ENCODE measurements at places on chromosomes 2 and 18. TPM values are rescaled to one million over a fixed set of nuclear protein-coding genes. Genes with fewer than 3 reads are reported as not detected.

Gene CRYGB
- 0.30 TPM for polyA plus RNA-seq

DNA sequence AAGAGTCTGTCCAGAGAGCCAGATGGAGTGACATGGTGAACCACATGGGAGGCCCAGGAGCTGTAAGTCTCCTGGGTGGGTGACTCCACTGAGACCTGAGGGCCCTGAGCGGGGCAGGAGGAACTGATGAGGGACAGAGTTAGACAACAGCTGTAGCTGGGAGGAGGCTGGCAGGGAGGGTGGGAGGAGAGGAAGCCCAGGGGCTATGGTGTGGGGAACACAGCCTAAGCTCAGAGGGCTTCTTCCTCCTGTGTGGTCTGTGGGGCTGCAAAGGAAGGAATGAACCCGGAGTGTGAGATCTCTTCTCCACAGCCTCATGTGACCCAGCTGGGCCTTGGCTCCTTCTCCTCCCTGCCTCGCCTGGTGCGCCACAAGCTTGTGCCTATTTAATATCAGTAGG is 395.6 kb upstream of the HS6ST1 start:
- no peaks in the 10 kb centered on the region for H3K27me3 ChIP-seq
- no peak overlapping the region for H3K4me3 ChIP-seq
- no peaks in the 10 kb centered on the region for H3K4me1 ChIP-seq
- H3K36me3 ChIP-seq: no peaks in the 10 kb centered on the region
- H3K27ac ChIP-seq: no peak overlapping the region

DNA sequence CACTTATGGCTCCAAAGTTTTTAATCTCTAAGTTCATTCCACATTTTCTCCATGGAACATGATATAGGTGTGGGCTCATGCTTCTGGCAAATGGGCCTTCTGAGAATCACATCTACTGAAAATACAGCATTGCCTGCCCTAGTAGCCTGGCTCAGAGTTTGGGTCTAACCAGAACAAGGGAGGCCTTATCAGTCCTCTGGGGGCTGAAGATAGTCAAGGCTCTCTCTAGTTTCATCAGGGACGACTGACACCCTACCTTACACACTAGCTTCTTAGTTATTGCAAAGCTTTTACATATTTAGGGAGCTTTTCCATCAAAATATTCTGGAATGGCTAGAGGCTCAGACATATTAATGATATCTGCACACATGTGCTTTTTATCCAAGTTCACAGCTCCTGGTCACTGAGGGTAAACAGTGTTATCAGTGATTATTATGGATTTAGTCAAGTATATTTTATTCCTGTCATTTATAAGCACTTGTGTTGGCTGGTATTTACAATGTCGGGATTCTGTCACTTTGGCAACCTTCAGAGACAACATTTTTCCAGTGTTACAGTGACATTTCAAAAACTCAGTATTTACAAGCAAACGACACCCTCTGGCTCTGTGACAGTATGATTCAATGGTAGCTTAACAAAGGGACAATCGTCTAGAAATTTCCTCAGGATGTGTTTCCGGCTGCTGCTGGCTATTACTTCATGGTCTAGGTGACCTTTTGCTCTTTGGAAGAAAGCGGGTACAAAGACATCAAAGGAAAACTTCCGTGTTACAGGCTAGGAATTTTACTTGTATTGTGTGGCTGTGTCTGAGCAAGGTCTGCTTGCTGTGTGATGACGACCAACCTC is 200.6 kb downstream of the TCF4 start:
- H3K36me3 ChIP-seq: peaks cover 10% of the 10 kb centered on the region
- H3K27ac ChIP-seq: no peak overlapping the region
- H3K4me1 ChIP-seq: peaks cover 2% of the 10 kb centered on the region
- H3K4me3 ChIP-seq: no peak overlapping the region
- no peaks in the 10 kb centered on the region for H3K27me3 ChIP-seq

DNA sequence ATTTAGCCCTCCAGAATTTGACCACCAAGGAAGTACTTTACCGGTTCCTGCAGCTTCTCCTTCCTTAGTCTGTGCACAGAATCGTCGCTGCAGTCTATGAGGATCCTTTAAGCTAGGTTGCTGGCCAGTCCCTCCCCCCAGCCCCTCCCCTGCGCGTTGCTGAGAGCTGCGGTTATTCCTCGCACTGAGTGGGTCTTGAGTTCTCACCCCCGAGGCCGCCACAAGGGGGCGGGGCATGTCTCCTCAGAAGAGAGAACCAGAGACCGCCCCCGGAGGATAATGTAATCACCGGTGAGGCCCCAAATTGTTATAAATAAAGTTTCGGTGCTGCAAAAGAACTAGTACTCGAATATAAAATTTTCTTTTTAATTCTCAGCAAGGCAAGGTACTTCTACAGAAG is 1184.9 kb upstream of the CDH2 start:
- peak; percentile 76 for DNase-seq
- no peaks in the 10 kb centered on the region for H3K27me3 ChIP-seq
- H3K4me3 ChIP-seq: no peak overlapping the region
- H3K27ac ChIP-seq: no peak overlapping the region
- H3K4me1 ChIP-seq: peaks cover 7% of the 10 kb centered on the region
- H3K36me3 ChIP-seq: no peaks in the 10 kb centered on the region

DNA sequence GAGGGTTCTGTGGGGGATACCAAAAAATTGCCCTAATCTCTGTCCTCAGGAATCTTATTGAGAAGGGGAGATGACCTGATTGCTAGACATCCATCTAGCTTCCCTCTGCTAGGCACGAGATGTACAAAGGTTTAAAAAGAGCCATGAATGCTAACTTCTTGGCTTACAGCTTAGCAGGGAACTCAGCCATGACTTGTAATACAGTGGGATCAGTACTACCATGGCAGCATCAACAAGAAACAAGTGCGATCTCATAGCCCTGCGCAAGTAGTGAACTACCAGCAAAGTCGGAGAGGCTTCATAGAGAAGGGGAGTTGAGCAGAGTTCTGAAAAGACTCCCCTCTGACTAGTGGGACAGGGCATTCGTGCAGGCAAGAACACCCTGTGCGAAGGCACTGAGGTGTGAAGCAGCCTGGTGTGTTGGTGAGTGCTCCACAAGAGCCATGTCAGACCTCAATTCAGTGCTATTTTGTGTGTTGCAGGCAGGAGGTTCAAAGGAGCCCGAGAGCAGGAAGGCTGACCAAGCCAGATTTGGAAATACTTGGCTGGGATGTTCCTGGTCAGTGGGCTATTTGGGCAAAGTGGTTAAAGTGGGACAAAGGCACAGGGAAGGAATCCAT is 130.0 kb downstream of the FMNL2 start:
- no peak overlapping the region for H3K27ac ChIP-seq
- H3K4me1 ChIP-seq: no peaks in the 10 kb centered on the region
- no peaks in the 10 kb centered on the region for H3K27me3 ChIP-seq
- DNase-seq: no peak

Gene TSGA10
- polyA plus RNA-seq: 1.2 TPM

Gene EMX1
- polyA plus RNA-seq: 2.4 TPM

- H3K4me1 ChIP-seq: no peaks in the 10 kb centered on the region
- H3K36me3 ChIP-seq: no peaks in the 10 kb centered on the region
- no peaks in the 10 kb centered on the region for H3K27me3 ChIP-seq
- H3K27ac ChIP-seq: no peak overlapping the region
- no peak for DNase-seq
Observed at GRCh38 chr2:32436150-32436549, 79.3 kb downstream of the BIRC6 start.

Data from H1 (cell line).